ENCODE measurements at places on chromosomes 2 and 18.

- DNase-seq = no peak
These were observed 367.4 kb upstream of the MYT1L start for GRCh38 chr2:2698182-2699120.

GRCh38 chr2:217054791-217055190 lies 194.9 kb upstream of the TNP1 start:
- DNase-seq = no peak

- DNase-seq = no peak
These were observed 71.7 kb upstream of the LYPD1 start for GRCh38 chr2:132741754-132742153.

GRCh38 chr18:56257205-56257604 lies 381.2 kb downstream of the TXNL1 start:
- no peak for DNase-seq

- DNase-seq = no peak
These were observed 220.3 kb downstream of the ANAPC1 start for GRCh38 chr2:111663471-111664274.

GRCh38 chr18:59744271-59744721 lies 47.1 kb upstream of the CCBE1 start:
- no peak for DNase-seq

GRCh38 chr2:68935471-68935870 lies 17.2 kb downstream of the GKN2 start:
- no peak for DNase-seq

DNA sequence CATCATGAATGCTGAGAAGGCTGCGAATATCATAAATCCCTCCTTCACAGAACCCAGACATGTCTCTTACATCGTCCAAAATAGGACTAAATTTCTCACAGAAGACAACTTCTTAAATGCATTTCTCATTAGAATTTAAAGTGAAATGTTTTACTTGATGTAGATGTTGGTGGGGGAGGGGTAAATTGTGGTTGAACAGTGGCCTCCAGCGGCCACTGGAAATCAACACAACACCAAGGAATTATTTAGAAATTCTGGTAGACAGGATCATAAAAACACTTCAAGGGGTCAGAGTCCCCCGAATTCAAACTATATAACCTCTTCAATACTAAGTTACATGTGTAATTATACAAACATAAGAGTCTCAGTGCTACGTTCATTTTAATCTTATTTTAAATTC lies 135.9 kb downstream of the ABCA12 start:
- peak; percentile 5 for DNase-seq

- DNase-seq = no peak
These were observed 41.5 kb downstream of the TGFA start for GRCh38 chr2:70511971-70512729.

- DNase-seq = no peak
These were observed 146.1 kb upstream of the WDSUB1 start for GRCh38 chr2:159432610-159433009.

GRCh38 chr2:45332567-45332966 lies 278.5 kb downstream of the SRBD1 start:
- no peak for DNase-seq

GRCh38 chr2:142791335-142791734 lies 86.1 kb upstream of the KYNU start:
- no peak for DNase-seq

DNA sequence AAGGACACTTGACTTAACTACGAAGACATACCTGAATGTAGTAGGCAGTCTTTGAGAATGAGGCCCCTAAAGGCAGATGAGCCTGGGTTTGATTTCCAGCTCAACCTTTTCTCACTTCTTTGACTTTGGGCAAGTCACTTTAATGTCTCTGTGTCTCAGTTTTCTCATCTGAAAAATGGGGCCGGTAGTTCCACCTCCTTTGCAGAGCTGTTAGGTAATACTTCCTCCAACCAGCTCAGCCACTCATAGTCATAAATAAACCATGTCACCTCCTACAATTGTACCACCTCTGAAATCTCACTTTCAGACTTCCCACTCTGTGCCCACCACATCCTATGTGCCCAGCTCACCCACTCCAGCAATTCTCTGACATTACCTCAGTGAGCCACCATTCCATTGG lies 10.4 kb downstream of the ARHGAP25 start:
- DNase-seq = no peak

- no peak for DNase-seq
These were observed 13.3 kb downstream of the CHCHD5 start for GRCh38 chr2:112597537-112598322.

DNA sequence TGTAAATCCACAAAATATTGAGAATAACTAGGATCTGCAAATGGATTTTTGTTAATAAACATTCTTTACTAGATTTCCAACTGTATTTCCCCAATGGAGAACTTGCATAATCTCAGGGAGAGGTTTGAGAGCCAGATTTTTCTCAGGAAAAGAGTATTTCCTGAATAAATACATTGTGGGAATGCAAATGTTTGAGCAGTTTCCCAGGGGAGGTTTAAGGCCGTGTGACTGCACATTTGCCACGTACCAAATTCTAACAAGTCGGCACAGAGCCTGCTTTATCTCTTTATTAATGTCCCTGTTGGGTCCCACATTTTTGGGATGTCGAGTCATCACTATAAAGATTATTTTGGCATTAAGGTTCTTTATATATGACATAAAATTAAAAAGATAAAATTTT lies 27.0 kb downstream of the TFPI start:
- no peak for DNase-seq

- no peak for DNase-seq
These were observed 232.1 kb downstream of the RBM43 start for GRCh38 chr2:151029406-151030157.

GRCh38 chr2:162333968-162334367 lies 10.0 kb upstream of the GCA start:
- DNase-seq = no peak

DNA sequence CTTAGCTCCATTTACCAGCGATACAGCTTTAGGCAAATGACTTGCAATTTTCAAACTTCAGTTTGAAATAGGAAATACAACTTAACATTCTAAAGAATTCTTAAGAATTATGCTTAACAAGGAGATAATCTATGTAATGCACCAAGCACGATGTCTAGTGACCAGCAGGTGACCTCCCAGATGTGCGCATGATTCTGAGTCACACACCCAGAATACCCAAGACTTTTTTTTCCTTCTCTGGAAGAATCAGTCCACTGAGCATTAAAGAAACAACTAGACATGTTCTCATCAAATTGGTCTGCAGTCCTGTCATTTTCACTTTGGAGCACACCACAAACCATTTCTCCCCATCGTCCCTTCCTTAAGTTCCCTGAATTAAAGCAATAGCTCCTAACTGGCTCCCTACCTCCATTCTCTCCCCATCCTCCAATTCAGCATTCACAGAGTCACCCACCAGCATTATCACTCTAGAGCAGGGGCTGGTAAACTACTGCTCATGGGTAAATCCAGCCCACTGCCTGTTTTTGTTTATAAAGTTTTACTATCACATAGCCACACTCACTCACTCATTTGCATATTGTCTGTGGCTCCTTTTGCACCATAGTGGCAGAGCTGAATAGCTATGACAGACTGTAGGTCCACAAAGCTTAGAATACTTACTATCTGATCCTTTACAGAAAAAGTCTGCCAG lies 13.2 kb downstream of the EVA1A start:
- no peak for DNase-seq

GRCh38 chr2:64992990-64993389 lies 3.8 kb downstream of the SLC1A4 start:
- no peak for DNase-seq

- DNase-seq = no peak
These were observed 862.3 kb downstream of the SUCLG1 start for GRCh38 chr2:83596592-83597282.

DNA sequence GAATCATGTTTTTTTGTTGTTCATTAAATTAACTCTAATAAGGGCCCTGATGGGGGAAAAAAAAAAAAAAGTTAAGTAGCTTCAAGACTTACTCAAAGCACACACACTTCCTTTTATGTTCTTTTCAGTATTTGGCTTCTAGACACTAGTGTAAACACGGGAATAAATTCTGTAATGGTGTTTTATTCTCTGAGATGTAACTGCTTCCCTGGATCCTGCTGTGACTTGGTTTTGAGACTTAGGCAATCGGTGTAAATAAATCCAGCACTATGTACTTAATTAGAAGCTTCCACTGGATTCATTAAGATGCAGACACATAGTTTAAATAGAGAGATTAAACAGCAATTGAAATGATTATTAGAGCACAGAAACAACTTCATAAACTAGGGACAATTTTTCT lies 26.1 kb upstream of the AP1S3 start:
- DNase-seq = no peak

- no peak for DNase-seq
These were observed 29.3 kb downstream of the SERPINE2 start for GRCh38 chr2:224009605-224010315.

DNA sequence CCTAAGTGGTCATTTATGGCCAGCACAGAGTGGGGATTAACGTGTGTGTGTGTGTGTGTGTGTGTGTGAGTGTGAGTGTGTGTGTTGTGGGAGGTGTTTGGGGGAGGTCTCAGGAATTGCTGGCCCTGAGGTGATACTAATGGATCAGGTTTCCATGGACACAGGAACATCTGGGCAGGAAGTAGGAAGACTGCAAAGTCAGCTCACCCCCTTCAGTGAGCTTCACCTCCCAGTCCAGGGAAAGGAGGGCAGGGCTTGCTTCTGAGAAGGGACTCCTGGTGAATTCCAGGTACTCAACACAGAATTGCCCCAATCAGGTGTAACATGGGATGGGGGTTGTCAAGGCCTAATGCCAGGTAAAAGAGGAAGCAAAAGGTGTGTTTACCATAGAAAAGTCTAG lies 30.3 kb upstream of the IL1R1 start:
- no peak for DNase-seq

- DNase-seq = no peak
These were observed 34.8 kb downstream of the ADNP2 start for GRCh38 chr18:80143881-80144280.

DNA sequence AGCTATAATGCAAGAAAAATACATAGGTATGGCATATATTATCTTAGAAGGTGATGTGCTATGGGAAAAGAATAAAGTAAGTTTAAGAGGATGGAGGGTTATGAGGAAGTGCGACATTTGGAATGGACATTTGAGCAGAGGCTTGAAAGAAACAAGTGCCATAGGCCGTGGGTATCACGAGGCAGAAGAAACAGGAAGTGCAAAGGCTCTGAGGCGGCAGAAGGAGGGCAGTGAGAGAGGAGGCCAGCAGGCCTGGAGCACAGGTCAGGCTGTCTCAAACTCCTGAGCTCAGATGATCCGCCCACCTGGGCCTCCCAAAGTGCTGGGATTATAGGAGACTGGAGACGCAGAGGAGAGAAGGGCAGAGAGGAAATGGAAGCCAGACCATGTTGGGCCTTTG lies 40.7 kb upstream of the EPHA4 start:
- DNase-seq = no peak

Data from CD4-positive, alpha-beta T cell (primary cell).